ENCODE measurements at places on chromosomes 1 and 21.

- no peak for DNase-seq
Measured at GRCh38 chr21:38171723-38172344, 85.0 kb upstream of the KCNJ15 start.

DNA sequence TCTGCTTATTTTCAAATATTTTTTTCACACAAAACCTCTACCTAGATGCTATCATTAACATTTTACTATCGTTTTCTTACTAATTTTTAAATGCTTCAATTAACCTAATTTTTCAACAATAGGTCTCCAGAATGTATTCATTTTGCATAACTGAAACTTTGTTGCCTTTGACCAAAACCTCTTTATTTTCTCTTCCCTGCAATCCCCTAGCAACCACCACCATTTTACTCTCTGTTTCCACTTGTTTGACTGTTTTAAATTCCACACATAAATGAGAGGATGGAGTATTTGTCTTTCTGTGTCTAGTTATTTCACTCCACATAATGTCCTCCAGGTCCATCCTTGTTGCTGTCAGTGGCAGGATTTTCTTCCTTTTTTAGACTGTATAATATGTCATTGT, 9.5 kb upstream of the F13B start:
- no peak for DNase-seq

- no peak for DNase-seq
Measured at GRCh38 chr1:101237229-101237837, 514 bp downstream of the S1PR1 start.

- no peak for DNase-seq
Measured at GRCh38 chr1:117363571-117364048, 3.6 kb upstream of the MAN1A2 start.

DNA sequence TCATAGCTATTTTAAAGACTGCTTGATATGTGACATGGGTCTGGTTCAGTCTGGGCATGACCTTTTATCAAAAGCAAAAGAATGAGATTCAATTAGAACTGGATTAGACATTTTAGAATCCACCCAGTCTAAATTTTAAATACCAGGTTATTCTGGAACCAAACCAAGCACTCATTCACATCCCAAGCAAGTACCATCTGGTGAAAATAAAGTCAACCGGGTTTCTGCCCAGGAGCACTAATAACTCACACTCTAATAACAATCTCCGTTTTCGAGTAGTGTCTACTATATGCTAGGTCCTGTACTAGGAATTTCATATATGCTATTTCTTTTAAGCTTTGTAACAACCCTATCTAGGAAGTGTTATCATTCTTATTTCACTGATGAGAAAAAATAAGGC, 30.6 kb downstream of the ZNHIT6 start:
- no peak for DNase-seq

- no peak for DNase-seq
Measured at GRCh38 chr1:165828103-165828668, 772 bp downstream of the UCK2 start.

DNA sequence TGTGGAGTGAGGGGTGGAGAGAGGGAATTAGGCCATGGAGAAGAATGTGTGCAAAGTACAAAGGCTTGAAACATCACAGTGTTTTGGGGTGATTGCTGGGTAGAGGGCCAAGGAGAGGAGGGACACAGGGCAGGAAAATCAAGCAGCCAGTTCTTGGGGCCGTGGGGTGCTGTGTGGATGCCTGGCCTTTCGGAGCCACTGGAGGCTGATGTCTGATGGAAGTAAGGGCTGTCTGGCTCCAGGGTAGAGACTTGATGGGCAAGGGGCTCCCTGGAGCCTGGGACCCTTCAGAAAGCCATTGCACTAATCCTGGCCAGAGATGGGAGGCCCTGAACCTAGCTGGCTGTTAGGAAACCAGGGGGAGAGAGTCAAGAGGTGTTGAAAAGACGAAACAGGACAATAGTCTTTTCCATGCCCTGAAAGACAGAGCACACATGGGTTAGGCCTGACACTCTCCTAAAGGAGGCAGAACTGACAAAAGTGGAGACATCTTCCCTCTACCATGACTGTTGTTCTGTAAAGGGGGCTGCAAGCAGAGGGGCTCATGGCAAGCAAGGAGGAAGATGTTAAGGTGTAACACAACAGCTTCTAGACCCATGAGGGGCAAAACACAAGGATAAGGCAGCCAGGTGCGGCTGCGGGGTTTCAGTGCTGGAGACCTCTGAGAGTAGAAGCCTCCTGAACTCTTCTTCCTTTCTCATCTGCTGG, 21.0 kb downstream of the ATF3 start:
- no peak for DNase-seq

GRCh38 chr21:17789656-17790055, 29.5 kb downstream of the C21orf91 start:
- DNase-seq = no peak

GRCh38 chr1:17441265-17441992, 2.0 kb upstream of the RCC2 start:
- DNase-seq = no peak

- DNase-seq = no peak
Measured at GRCh38 chr1:33668695-33669094, 195.2 kb upstream of the HMGB4 start.

DNA sequence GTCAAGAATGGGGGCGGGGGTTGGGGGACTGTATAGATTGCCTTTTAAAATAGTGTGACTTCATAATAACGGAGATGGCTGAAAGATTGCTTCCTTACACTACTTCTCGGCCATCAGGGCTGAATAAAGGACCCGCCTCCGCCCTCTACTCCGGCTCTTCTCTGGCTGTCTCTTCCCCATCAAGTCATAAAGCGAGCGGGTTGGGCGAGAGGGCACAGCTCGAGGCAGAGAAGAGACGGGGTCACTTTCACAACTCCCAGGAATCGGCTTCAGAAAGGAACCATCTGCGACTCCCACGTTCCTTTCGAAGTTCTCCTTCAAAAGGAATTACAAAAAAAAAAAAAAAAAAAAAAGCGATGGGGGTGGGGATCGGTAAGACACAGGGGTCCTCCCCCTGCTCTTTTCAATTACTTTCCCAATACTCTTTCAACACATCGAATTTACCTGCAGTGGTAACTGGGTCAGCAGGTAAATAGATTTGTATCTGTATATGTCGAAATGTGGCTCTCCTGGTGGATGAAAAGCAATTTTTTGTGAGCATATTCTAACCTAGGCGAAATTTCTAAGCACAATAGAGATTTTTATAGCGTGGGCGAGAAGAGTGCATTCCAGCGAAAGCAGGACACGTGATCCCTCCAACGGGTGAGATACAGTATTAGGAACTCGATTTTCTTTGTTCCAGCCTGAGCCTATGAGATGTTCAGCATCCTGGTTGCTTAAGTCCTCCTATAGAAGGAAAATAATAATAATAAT, 2.0 kb downstream of the LRRC7 start:
- no peak for DNase-seq

DNA sequence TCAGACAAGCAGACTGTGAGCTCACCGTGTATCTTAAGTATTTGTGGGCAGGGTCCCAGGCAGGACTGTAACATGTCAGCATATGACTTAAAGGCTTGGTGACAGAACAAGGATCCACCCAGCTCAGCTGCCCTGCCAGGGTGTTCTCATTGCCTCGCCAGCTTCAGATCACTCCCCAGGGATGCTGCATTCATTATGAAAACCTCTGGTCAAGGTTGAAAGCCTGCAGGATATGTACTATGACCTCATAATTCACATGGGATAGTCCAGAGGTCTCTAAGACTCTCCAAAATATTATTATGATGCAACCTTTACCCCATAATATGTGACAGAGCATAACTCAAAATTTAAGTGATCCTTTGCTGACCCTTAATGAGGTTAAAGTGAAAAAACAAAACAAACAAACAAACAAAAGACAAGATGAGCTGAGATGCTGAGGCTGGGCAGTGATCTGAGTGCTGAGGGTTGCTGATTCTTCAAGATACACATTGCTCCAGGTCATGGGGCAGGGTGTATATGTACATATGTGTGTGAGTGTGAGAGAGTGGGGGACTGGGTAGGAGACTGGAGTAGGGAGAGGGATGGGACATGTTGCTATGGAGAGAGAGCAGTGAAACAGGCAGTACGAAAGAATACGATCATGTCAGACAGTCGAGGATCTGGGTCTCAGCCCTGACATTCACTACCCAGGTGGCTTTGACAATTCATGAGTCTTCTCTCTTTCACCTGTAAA, 98.8 kb upstream of the DUSP10 start:
- DNase-seq = no peak

- DNase-seq = no peak
Measured at GRCh38 chr1:87759421-87760087, 430.9 kb downstream of the LMO4 start.

GRCh38 chr21:29436143-29436542, 137.4 kb downstream of the BACH1 start:
- DNase-seq = no peak

DNA sequence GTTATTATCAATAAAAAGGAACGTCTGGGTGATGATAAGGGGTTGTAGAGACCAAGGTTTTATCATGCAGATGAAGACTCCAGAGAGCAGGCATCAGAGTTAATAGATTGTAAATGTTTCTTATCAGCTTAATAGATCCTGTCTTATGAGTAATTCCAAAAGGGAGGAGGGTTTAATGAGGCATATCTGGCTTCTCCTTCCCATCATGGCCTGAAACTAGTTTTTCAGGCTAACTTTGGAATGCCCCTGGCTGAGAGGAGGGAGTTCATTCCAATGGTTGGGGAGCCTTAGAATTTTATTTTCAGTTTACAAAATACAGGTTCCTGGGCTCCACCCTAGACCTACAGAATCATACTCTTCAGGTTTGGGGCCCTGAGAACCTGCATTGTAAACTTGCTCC, 13.5 kb downstream of the PLA2G2D start:
- DNase-seq = no peak

DNA sequence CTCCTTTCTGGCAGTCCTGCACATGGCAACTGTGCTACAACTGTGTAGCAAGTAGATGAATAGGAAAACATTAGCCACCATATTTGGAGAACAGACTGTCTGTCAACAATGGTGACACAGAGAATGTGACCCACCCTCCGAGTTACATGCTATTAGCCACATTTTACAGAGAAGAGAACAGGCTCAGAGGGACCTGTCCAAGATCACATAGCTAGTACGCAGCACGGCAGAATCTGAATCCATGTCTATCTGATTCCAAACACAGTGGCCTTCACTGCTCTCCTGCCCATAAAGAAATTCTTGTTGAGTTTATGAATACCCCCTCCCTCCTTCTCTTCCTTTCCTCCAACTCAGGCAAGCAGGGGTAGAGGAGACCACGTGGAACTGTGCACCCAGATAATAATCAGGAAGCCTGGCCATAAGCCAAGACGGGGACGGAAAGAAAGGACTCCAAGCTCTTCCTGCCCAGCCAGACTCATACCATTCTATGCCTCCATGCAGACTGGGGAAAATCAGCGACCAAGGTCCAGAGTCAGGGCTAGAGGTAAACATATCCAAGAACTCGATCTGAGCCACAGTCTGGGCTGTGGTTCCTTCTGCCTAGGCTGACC, 78.8 kb downstream of the TRABD2B start:
- DNase-seq = no peak

GRCh38 chr1:22704440-22705067, 6.1 kb upstream of the EPHB2 start:
- DNase-seq = peak; percentile 55

DNA sequence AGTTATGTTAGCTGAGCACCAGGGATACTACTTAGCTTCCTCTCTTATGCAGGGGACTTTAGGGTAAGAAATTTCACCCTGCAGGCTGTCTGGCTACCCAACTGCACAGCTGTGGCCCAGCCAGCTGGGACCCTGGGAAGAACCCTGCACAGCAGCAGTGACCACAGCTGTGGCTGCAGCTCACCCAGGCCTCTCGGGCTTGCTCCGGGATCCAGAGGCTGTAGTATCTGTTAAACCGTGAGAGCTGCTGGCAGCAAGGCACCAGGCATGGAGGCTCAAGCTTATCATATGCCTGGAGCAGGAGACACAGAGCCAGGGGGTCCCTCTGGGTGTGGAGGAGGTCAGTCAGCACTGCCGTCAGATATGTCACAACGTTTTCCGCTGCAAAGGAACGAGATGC, 40.3 kb downstream of the URB1 start:
- no peak for DNase-seq

DNA sequence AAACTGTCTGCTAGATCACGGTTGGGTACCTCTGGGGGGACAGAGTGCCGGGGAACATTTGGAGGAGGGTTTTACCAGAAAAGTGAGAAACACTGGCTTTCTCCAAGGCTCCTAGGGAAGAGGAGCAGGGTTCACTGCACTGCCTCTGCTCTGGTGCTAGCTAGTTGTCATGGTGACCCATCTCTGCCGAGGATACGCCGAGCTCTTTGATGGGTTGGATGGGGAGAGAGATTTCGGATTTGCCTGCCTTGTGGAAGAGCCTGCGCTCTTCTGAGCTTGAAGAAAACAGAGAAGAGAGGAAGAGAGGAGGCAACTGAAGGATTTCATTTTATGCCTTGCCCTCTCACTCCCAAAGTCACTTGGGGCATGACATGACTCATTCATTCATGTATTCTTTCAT, 92.1 kb downstream of the NAV1 start:
- no peak for DNase-seq

Measured in stimulated activated CD8-positive, alpha-beta memory T cell treated with anti-CD3 and anti-CD28 coated beads, Interleukin-15, amount 100 ng/mL, for 1 hour (primary cell).